ENCODE measurements at places on chromosomes 7 and 10.

DNA sequence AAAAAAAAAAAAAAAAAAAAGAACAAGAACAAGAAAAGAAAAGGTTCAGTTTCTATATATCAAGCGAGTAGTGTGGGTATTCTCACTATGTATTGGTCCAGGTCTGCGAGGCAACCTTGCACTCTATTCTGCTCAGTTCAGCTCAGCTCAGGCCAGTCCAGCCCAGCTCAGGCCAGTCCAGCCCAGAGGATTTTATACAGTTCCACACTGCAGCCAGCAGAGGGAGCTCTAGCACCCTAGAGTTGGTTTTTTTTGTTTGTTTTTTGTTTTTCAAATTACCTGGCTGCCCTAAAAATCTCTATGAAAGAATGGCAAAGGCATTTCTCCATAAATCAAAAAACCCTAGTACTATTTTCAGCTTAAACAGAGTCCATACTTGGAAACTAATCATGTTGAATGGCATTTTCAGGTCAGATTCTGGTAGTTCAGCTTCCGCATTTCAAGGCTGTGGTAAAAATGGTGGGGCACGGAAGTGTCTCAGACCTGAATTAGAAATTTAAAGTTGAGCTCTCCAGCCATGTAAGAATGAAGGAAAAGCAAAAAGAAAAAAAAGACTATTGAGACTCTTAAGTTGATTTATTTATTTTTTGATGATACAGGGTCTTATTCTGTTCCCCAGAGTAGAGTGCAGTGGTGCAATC lies 55.2 kb upstream of the GSDME start:
- no peaks in the 10 kb centered on the region for H3K27me3 ChIP-seq
- H3K4me1 ChIP-seq = peaks cover under 1% of the 10 kb centered on the region
- H3K27ac ChIP-seq = no peak overlapping the region
- DNase-seq = no peak
- no peak overlapping the region for H3K4me3 ChIP-seq

GRCh38 chr10:94016727-94017714 lies 23.3 kb downstream of the PLCE1 start:
- no peaks in the 10 kb centered on the region for H3K36me3 ChIP-seq
- no peak overlapping the region for H3K27ac ChIP-seq
- peaks cover 12% of the 10 kb centered on the region for H3K27me3 ChIP-seq
- H3K4me3 ChIP-seq = no peak overlapping the region
- H3K4me1 ChIP-seq = no peaks in the 10 kb centered on the region

- no peak overlapping the region for H3K4me3 ChIP-seq
- H3K27me3 ChIP-seq = peaks cover 26% of the 10 kb centered on the region
- DNase-seq = no peak
- H3K27ac ChIP-seq = no peak overlapping the region
- no peaks in the 10 kb centered on the region for H3K4me1 ChIP-seq
Measured at GRCh38 chr7:30212701-30213111, 71.7 kb upstream of the ZNRF2 start.

GRCh38 chr7:73364006-73364728 lies 36.2 kb downstream of the FKBP6 start:
- DNase-seq = no peak
- peaks cover 2% of the 10 kb centered on the region for H3K27me3 ChIP-seq
- no peaks in the 10 kb centered on the region for H3K4me1 ChIP-seq
- H3K36me3 ChIP-seq = no peaks in the 10 kb centered on the region

DNA sequence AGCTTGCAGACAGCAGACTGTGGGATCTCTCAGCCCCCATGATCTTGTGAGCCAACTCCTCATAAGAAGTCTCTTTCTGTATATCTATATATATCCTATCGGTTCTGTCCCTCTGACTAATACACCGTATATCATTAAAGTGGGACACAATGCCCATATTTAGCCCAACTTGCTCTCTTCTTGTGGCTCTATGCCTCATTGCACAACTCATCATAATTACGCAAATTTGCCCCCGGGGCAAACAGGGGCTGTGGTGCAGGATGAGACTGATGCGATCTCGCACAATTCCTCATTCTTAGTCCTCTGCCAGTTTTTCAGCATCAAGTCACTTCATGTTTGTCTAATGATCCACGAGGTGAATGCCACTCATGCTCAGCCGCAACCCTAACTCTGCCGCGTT lies 183.2 kb downstream of the PRPF18 start:
- DNase-seq = no peak
- no peak overlapping the region for H3K27ac ChIP-seq
- H3K36me3 ChIP-seq = no peaks in the 10 kb centered on the region
- peaks cover 12% of the 10 kb centered on the region for H3K27me3 ChIP-seq

GRCh38 chr10:5165738-5166137 lies 19.2 kb downstream of the AKR1C8 start:
- peaks cover 3% of the 10 kb centered on the region for H3K36me3 ChIP-seq
- peaks cover 7% of the 10 kb centered on the region for H3K4me1 ChIP-seq
- H3K27me3 ChIP-seq = no peaks in the 10 kb centered on the region
- no peak overlapping the region for H3K4me3 ChIP-seq
- DNase-seq = no peak

Measured in activated T-helper 2 cell treated with anti-CD3 and anti-CD28 coated beads, Interferon-gamma antibody, Interleukin-2, Interleukin-4, amounts not matched to agents 10 μg/mL and 5 μg/mL and 100 μg/mL, durations not matched to agents 14 hours and 24 hours and 36 hours (primary cell).